ENCODE measurements at places on chromosomes 16 and 17.
A peak's percentile ranks its signal among the peaks of the same experiment; 100 is the strongest.

GRCh38 chr16:53945996-53946395, 242.0 kb downstream of the FTO start:
- no peak for DNase-seq

DNA sequence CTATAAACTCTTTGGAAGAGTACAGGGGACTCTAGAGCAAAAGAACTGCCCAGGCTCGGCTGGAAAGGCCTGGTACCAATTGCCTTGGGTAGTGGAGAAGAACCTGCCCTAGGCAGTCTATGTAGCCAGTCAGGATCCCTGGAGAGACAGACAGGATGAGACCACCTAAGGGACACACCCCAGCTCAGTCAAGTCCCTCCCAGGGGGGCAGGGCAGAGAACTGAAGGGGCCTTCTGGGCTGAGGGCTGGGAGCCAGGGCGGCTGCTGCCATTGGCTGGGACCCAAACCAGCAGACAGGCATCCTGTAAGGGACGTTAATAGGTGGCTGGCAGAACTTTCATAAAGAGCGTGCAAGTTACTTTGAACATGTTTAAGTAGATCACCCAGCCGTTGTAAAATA, 12.8 kb upstream of the SLC38A8 start:
- peak; percentile 58 for DNase-seq

- DNase-seq: no peak
These were observed 717 bp downstream of the CYBA start for GRCh38 chr16:88649924-88650748.

DNA sequence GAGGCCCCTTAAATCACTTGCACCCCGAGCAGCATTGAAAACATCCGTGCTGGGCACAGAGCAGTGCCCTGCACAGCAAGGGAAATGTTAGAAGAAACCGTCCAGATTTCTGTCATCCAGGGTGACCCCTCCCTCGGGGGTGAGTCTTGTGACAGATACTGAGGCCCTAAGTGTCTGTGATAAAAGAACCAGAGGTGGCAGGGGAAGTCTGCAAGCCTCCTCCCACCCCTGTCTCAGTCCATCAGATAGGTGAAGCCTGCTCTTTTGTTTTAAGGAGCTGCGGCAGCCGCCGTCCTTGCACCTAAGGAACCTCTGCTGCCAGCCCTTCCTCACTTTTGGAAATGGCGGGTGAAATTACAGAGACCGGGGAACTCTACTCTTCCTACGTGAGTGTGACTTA, 845 bp upstream of the NAT9 start:
- DNase-seq: no peak

DNA sequence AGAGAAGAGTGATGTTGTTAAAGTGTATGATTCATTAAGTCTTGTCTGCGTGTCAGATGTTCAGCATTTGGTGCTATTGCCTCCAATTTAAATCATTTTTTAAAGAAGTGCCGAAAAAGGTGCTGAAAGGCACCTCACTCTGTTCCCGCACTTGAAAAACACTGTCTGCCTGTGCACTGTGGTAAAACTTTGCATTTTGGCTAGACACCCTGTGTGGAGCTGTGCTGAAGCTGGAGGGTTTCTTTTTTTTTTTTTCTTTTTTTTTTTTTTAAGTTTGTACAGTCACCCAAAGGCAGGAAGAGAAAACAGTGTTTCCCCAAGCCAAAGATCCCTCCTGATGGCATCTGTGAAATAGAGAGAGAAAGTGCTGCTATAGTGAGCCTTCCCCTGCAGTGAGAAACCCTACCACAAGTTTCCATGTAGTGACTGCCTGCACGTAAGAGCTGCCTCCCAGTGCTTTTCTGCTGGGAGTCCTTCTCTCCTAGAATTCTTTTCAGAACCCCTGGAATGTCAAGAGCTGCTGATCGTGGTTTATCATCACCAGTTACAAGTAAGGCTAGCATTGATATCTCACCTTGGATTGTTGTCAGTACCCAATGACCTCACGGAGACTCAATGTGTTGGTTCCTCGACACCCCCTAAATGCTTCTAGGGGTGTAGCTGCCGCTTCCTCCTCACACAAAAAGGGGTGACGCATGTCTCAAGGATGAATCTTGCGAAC, 116.0 kb upstream of the SOX9 start:
- no peak for DNase-seq

DNA sequence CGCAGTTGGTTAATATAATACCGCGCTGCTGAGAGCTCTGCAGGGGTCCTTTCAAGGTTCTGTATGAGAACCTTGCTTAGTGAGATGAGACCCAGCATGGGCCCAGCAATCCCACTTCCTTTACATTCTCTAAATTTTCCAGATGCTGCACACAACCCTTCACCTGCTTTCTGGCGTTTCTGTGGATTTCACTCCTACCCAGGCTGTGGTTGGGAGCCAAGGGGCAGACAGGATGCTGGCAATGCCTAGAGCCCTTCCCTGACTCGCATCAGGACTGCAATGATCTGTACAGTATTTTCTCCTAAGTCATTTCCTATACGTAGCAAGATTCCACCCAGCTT, 10.1 kb upstream of the PIPOX start:
- no peak for DNase-seq

DNA sequence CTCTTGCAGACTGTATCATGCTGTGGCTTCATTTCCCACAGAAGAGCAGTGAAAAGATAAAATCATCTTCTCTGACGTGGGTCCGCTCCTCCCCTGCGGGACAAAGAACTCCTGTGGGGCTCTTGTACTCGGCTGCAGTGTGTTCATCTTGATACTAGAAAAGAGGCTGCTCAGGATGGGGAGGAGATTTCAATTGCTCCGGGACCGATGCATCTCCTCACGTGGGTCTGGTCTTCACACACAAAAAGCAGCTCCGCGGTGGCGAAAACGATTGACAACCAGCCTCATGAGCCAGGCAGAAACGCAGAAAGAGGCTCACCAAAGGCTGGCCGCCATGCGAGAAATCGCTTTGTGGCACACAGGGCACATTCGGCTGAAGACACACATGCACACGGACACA, 14.4 kb upstream of the KCNJ18 start:
- DNase-seq: no peak

DNA sequence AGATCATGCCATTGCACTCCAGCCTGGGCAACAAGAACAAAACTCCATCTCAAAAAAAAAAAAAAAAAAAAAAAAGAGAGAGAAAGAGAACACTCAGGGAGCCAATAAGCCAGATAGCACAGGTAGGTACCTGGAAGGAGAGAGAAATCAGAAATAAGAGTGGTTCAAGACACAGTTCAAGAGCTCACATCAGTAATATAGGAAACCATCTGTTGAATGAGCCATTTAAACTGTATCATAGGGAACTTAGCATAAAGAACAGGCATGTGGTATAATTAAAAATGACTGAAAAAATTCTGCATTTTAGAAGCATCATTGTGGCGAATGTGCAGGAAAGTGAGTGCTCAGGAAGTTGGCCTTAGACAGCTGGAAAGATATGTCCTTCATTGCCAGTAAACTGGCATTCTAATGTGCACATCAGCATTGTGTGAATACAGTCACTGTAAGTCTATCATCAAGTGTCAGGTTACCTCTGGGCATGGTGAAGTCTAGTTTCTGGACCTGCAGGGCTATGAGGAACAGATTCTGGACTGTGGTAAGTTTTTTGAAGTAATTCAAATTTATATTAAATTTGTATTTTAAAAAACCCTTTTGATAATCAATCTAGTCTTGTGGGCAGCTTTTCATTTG, 20.4 kb downstream of the KRT12 start:
- DNase-seq: no peak

- peak; percentile 66 for DNase-seq
These were observed 1.3 kb upstream of the SLC6A4 start for GRCh38 chr17:30236766-30237165.

GRCh38 chr16:69725480-69726312, 664 bp downstream of the NQO1 start:
- DNase-seq: no peak

- DNase-seq: no peak
These were observed 240.8 kb upstream of the TOX3 start for GRCh38 chr16:52787709-52788108.

DNA sequence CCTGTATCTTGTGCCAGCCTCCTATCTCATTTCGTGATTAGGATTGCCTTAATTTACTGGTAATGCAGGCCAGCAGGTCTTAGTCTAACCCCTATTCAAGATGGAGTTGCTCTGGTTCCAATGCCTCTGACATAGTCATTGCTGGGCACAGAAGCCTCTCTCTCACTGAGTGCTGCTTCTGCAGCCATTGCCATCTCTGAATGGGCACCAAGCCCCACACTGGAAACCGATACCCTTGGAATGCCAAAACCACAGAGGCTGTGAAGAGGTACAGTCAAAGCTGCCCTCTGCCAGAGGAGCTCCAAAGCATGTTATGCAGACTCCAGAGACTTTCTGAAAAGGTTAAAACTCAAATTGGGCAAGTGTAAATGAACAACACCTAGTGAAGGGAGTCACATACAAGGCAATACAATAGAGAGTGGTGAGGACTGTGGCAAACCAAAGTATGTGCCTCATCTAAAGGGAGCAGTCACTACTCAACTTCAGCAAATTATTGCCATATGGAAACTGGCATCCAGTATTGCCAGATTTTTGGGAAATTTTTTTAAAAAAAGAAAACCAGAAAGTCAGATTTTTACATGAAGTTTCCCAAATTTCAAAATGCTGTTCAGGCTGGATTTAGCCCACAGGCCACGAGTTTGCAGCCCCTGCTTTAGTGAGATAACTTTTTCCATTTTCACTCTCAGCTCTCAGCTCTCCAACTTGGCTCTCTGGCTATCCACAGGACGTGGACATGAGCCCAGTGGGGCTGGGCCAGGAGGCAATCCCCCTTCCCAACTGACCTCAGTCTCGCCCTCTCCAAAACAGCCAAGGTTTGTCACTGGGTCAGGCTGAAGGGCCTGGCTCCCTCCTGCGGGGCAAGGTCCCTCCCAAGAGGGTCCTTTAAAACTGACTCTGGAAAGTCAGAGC, 2.1 kb upstream of the MMP2 start:
- peak; percentile 67 for DNase-seq

Data from right forelimb (tissue), 1 donor.